ENCODE measurements at places on chromosomes 2 and 18. TPM values are rescaled to one million over a fixed set of nuclear protein-coding genes. Genes with fewer than 3 reads are reported as not detected.

The TGFA gene
- 0.58 TPM for total RNA-seq

The LCT gene
- total RNA-seq = 0.02 TPM

The DIPK1C gene
- total RNA-seq = not detected

The TXNDC2 gene
- total RNA-seq = not detected

DNA sequence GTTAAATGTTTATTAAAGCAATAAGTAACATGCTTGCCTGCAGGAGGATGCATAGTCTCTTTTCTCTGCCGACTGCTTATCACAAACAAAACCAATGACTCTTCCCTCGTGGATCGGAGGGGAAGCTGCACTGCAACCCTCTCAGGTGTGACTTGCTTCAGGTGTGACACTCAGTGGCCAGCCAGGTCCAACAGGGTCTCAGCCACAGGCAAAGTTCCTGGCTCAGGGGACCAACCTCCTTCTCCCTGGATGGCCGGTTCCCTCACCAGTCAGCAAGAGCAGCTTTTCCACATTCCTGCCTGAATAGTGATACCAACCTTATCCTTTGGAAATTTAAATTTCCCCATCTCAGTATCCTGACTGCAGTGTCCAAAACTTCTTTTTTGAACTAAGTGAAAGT, 383.5 kb downstream of the CMPK2 start:
- DNase-seq = no peak
- no peak overlapping the region for H3K27ac ChIP-seq
- no peaks in the 10 kb centered on the region for H3K36me3 ChIP-seq
- H3K4me1 ChIP-seq = no peaks in the 10 kb centered on the region
- no peak overlapping the region for H3K4me3 ChIP-seq

- H3K27ac ChIP-seq = no peak overlapping the region
- no peaks in the 10 kb centered on the region for H3K4me1 ChIP-seq
- no peak for DNase-seq
- H3K4me3 ChIP-seq = no peak overlapping the region
- no peaks in the 10 kb centered on the region for H3K36me3 ChIP-seq
Observed at GRCh38 chr2:821546-821945, 129.1 kb upstream of the SNTG2 start.

- H3K27ac ChIP-seq = no peak overlapping the region
- no peaks in the 10 kb centered on the region for H3K27me3 ChIP-seq
- no peaks in the 10 kb centered on the region for H3K36me3 ChIP-seq
- no peak for DNase-seq
- H3K4me3 ChIP-seq = no peak overlapping the region
Observed at GRCh38 chr2:46248171-46248570, 49.0 kb upstream of the EPAS1 start.
